Brain microvascular endothelial cell (primary cell): ENCODE measurements at places on chromosomes 6 and 20.

GRCh38 chr6:1812034-1812433 lies 202.3 kb downstream of the FOXC1 start:
- DNase-seq = no peak

DNA sequence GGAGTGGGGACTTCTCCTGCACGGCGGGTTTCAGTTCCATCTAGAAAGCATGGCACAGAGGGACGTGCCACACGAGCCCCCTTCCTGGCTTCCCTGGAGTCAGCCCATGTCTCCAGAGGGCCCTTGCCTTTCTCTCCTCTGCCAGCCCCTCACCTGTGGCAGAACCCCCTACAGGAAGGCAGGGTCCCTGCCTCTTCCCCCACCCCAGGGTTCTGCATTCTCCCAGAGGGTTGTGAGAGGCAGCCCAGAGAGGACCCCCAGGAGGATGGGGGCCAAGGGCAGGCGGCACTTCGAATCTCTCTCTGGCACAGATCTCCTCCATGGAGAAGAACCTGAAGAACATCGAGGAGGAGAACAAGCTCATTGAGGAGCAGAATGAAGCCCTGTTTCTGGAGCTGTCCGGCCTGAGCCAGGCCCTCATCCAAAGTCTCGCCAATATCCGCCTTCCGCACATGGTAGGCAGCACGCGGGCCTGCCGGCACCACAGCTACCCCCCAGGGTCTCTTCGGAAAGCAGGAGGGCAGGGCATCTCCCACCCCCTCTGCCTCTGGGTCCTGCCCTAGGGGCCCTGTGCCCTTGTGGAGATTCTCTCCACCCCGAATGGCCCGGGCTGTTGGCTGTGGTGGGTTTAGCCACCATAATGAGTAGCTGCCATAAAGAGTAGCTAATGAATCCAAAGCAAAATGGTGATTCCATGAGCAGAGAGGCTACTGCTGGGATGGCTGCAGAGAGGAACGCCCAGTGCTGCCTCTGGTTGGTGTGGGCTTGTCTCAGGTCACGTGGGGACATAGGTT lies 15.9 kb upstream of the PCMTD2 start:
- no peak for DNase-seq

GRCh38 chr20:36098364-36098763 lies 56.2 kb upstream of the EPB41L1 start:
- DNase-seq = no peak

DNA sequence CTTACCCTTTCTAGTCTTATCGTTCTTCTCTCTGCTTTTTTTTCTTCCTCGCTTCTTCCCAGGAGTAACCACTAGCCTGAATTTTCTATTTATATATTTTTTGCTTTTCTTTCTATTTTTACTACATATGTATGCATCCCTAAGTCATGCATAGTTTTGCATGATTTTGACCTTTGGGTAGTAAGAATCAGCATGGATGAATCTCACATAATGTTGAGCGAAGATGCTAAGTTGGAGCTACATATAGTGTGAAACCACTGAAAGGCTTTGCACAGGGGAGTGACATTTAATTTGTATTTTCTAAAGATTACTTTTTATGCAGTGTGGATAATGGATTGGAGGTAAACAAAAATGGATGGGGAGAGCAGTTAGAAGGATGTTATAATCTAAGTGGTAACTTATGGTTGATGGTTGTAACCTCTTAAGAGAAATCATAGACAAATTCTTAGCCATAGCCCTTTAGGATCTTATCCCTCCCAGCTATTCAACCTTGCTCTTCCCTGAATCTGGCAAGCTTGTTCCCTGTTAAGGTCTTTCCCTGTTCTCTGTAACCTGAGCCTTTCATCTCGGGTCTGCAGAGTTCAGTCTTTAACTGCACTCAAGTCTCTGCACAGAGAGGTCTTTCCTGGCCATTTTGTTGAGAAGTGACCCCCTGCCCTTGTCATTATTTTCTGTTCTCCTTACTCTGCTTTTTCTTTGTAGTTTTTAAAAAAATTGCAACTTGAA lies 18.0 kb downstream of the PEX7 start:
- DNase-seq = no peak

GRCh38 chr6:128848212-128848935 lies 34.6 kb upstream of the LAMA2 start:
- DNase-seq = peak; percentile 18

GRCh38 chr6:163189609-163190008 lies 224.9 kb upstream of the QKI start:
- no peak for DNase-seq

- DNase-seq = no peak
Observed at GRCh38 chr6:16635291-16635809, 125.9 kb downstream of the ATXN1 start.

DNA sequence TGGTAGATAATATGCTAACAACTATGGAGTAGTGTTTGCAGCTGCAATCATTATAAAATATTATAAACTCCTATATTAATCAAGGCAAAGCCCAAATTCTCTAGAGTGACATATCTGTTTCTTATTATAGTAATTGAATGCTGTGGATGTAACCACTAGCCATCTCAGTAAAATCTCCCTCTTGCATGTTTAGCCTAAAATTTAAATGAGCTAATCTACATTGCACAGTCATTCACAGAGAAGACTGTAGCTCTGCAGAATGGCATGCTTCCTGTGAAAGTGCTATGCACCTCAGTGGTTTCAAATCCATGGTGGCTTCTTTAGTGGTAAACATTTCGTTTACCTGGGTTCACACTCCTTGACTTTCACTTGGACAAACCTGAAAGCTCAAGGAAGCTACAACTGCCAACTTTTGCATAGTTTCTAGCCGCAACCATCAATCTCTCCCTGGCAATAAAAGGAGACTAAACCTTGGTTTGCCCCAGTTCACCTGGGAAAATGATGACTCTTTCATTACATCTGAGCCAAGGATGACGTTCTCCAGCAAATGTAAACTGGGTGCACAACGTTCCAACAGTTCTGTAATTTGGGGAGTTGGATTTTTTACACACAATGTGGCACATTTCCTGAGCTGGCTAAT lies 47.2 kb downstream of the FILIP1 start:
- no peak for DNase-seq

DNA sequence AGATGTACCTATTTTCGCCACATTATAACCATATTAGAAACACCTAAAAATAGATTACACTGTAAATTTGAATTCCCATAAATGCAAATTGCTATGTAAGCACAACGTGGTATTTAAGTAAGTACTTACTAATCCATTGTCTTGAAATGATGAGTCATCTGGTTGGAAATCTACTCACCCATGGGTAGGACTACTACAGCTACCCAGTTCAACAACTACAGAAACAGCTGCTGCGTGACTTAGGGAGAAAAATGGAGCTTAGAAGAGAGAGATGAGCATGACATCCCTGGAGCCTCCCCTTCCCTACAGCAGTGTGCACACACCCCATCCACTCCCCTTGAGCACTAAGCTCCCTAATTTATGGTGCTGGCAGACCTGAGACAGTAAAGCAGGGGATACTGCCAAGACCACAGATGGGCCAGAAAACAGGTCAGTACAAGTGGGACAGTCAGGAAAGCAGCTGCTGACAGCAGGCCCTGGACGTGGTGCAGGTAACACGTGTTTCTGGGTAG lies 26.9 kb downstream of the RRAGD start:
- DNase-seq = no peak

GRCh38 chr6:90192857-90193256 lies 103.8 kb downstream of the BACH2 start:
- no peak for DNase-seq

- DNase-seq = no peak
Observed at GRCh38 chr6:13841936-13842335, 27.6 kb upstream of the MCUR1 start.

DNA sequence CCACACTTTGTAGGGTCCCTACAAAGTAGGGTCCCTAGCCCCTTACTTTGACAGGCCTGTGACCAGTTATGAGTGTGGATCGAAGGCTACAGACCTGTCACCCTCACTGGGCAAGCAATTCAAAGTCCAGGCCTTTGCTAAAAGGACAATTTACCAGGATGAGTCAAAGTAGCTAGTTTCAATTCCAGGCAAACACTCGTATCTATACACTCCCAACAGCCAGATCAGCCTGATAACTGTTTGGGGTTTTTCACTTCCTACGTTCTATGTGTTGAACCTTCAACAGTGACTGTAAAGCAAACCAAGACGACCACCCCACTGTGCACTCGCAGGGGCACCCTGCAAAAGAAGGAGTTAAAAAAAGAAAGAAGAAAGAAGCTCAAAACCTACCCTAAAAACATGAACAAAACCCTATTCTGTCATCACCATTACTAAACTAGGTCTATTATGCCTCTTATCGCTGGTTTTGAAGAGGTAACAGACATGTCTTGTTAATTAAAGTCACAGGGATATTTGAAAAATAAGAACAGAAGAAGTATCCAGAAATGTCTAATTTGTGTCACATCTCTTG lies 3.2 kb downstream of the GFOD1 start:
- DNase-seq = no peak

DNA sequence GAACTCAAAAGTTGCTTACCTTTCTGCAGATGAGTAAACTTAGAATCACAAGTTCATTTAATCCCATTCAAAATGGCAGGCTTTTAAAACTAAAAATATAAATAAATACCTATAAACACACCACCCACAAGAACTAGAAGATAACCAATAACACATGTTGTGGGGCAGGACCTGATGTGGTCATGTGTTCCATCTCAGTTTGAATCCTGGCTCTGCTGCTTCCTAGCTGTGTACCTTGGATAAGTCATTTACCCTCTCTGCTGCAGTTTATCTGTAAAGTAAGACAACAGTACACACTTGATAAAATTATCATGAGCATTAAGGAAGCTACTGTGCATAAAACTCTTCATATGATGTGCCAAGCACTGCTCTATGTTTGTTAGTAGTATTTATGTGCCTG lies 22.0 kb downstream of the TRIM27 start:
- DNase-seq = no peak

GRCh38 chr20:47785854-47786764 lies 828 bp upstream of the SULF2 start:
- peak; percentile 61 for DNase-seq
